Immature natural killer cell (primary cell): ENCODE measurements at places on chromosomes 4 and X.
A peak's percentile ranks its signal among the peaks of the same experiment; 100 is the strongest.

DNA sequence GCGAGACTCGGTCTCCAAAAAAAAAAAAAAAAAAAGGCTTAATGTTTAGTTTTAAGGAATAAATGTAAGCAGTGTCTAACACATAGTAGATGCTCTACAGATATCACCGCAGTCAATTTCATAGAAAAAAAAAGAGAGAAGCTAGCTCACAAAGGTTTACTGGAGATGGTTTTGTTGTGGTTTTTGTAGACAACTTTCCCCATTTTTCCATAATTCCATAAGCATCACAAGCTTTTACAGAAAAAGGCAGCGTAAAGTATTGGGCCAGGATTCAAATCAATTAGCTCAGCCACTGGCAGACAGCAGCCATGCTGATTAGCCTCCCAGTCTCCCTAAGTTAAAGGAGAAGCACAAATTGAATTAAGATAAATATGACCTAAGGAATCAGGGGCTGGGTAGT, 1.5 kb downstream of the GRSF1 start:
- no peak for DNase-seq

- DNase-seq = no peak
Measured at GRCh38 chr4:12492730-12493393, 991.3 kb downstream of the RAB28 start.

- DNase-seq = no peak
Measured at GRCh38 chrX:108399418-108400165, 38.6 kb downstream of the COL4A6 start.

- no peak for DNase-seq
Measured at GRCh38 chrX:52261125-52261462, 76.4 kb downstream of the MAGED4 start.

GRCh38 chrX:134460862-134461220, 876 bp downstream of the HPRT1 start:
- no peak for DNase-seq

DNA sequence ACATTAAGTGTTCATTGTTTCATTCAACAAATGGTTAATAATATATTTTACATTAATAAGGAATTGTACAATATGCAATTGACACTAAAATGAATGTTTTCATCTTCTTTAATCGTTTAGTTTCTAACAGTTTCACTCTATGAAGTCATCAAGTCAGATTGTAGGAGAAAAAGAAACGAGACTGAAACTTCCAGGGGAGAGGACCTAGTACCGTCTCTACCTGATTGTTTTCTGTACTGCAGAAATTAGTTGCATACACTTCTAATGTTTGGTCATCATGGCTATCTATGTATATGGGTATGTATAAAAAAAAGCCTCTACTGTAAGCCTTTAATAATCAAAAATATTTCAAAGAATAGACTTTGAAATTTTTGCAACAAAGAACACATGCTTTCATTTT, 1350.9 kb downstream of the ARAP2 start:
- DNase-seq = no peak

DNA sequence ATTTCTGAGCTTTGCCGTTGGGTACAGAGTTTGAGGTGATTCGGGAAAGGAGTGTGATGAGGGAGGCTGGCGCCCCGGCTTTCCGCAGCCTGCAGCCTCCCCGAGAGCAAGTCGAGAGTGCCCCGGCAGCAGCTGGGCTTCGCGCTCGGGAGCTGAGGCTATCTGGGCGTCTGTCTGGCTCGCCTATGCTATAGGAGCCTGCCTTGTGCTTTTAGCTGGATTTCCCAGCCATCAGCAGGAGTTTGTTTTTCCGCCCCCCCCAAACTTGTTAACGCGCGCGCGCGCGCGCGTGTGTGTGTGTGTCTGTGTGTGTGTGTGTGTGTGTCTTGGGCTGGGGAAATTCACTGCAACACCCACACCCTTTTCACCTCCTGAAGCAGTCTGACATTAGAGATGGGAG, 765 bp upstream of the DGKK start:
- DNase-seq = no peak

DNA sequence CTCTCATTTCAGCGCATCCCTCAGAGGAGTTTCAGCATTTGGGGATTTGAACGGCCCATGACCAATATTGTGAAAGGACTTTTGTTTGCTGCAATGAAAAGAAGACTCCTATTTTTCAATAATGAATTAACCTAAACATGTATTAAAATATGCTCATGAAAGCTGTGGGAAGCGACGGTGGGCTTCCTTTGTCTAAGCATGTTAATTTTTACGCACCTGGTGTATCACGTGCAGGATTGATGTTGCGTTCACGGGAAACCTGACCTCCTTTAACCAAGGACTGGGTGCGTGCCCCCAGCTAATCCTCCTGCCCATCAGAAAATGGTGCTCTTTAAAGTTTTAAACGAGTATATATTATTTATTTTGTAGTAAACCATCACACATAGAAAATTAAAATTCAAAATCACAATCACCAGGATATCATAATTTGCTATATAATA, 590 bp upstream of the CCDC110 start:
- no peak for DNase-seq

DNA sequence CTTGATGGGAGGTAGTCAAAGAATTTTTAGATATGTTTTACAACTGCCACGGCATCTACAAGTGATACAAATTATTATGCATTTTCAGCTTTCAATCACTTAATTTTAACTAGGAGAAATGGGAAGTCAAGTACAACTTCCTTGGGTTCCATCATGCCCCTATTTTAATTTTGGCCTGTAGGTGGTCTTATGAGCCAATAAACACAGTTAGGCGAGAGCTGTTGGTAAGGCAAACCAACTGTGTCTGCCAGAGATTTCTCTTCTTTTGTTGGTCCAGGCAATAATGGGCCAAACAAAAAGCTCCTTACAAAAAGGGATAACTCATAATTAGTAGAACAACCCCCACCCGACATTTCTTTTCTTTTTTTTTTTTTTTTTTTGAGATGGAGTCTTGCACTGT, 63.3 kb upstream of the ARX start:
- no peak for DNase-seq

DNA sequence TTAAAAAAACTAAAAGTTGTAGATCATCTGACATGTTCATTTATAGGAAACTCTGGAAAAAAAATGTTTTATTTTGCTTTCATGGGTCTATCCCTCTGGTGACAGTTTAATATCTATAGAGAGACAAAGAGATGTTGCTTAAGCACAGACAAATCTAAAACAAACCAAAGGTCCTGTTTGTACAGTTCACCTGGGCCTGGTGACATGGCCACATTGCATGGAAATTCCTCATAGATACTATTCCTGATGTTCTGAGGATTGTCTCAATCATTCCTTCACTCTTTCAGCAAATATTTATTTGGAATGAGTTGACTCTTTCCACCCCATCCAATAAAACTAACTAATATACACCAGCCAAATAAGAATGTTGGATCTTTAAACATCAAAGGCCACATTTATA, 259.1 kb upstream of the NOCT start:
- no peak for DNase-seq

- DNase-seq = no peak
Measured at GRCh38 chrX:138127314-138127713, 561.4 kb downstream of the ZIC3 start.

DNA sequence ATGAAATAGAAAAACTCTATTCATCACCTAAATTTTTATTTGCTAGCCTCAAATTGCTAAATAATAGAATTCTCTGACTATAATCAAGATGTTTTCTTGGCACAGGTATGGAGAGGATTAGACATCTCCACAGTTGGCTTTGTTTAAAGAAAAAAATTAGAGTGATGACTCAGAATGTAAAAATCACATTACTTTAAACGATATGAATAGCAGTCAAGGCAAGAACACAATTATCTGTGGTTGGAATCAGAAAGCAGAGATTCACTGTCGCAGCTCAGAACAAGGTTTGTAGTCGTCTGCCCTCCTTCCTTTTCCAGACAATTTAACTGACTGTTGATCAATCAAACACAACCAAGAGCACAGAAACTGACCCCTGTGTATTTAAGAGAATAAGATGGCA, 32.2 kb upstream of the CCKAR start:
- no peak for DNase-seq

DNA sequence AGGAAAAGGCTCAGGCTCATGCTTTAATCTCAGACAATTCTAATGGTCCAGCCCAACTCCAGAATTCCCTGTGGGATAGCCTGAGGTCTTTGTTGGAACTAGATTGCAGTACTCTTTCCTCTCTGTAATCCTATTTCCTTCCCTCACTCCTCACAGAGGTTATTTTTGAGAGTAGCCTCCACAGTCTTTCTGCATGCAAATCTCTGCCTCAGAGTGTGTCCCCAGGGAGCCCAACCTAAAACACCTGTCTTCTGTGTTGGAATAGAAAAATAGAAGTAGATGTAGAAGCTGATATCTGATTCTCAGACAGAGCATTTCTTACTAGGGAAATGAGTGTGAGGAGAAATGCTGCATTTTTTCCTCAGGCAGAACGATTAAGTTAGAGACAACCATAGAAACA, 915.5 kb upstream of the EPHA5 start:
- DNase-seq = no peak

DNA sequence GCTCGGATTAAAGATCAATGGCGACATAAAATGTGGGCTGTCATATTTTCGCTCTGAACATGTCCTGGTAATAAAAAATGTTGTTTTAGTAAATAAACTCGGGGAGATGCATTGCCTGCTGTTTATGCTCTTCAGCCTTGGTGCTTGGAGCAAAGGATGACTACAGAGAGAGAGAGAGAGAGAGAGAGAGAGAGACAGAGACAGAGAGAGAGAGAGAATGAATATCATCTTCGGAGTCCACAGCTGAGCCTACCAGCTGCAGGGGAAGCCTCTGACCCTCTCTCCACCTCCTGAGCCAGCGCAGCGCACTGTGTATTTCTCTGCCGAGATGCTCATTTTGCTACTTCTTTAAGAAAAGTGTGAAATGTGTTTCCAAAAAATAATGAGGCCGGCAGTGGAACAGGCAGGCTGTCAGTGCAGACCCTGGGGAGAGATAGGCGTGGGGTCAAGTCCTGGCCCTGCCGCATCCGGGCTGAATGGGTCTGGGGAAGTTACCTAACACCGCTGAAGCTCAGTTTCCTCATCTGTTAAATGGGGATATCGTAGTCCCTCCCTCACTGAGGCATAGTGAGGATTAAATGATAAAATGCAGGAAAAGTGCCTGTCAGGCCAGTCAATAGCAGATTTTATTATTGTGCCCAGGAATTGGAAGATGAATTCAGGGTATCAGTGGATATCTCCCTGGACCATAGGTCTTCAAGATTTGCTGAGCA, 58.5 kb upstream of the LGI2 start:
- DNase-seq = no peak

DNA sequence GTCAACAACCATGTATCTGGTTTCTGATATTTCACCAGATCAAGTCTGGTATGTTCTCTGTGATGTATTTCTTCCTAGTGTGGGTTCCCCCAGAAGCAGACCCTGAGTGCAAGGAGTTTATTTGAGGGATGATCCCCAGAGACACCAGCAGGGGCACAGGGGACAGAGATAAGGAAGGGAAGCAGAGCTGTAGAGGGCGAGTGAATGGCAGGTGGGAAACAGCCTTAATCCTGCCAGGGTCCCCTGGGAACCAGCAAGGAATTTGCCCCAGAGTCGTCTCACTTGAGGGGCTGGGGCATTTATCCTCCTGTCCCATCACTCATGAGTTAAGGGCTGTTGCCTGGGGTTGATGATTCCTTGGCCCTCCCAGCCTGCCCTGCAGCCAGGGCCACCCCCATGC, 206.4 kb upstream of the BCOR start:
- no peak for DNase-seq

DNA sequence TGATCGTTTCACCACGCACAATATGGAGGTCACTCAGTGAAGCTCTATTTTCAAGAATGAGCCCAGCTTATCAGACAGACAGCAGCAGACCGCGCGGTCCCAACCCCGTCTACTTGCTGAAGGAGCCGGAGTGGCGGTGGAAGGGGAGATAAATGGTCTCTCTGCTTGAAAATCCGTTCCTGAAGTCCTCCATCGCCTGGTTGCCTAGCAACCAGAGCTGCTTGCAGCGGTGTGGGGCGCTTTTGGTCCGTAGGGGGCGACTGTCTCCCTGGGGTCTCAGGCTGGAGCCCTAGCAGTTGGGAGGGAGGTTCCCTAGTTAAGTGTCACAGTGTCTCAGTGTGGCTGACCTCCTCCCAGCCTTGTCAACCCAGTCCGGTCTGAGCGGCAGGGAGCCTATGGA, 8.3 kb upstream of the DLG3 start:
- no peak for DNase-seq

- DNase-seq = no peak
Measured at GRCh38 chrX:110755611-110756010, 40.0 kb downstream of the CHRDL1 start.

- no peak for DNase-seq
Measured at GRCh38 chrX:64202808-64203325, 2.6 kb downstream of the AMER1 start.

DNA sequence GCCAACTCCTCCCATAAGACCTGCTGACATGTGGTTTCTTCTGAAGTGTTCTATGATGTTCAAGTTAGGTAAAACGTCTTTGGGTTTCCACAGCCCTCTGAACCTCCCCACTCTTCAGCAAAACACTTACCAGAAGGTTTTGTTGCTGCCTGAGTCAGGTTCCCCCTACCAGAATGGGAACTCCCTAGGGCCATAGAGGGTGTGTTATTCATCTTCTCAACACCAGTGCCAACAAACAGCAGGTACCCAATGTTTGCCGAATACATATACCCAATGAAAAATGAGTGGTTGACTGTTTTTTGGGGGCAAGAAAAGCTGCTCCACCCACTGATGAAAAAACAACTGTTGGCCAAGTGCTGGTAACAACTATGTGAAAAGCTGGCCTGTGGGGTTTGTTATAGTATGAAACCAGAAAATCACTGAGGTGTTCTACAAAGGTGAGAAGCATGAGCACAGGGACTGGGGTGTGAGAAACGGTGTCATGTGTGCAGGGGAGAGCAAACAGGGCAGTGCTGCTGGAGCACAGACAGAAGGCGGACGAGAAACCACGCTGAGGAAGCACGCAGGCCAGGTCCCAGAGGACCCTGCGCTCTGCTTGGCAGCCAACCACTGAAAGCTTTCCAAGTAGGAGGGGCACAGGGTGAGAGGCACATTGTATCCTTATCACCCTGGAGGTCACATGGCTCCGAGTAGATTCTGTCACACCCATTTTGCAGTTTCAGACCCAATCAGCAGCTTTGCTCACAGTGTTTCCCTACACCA, 28.8 kb downstream of the ATP8A1 start:
- peak; percentile 64 for DNase-seq

DNA sequence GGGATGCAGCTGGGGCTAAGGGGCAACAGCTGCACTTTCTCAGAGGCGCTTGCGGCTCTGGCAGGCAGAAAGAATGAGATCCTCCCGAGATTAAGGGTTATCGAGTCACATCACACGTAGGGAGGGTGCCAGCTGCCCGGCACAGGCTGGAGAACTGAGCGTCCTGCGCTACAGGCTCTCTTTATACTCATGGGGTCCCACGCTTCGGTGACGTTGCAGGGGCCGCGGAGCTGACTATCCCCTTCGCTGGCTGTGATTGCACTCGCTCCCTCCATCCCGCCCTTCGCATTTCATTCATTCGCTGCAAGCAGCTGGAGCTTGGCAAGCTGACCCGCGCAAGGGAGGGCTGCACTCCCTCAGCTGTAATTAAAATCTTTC, at the start of gene TACR3:
Gene TACR3 (minus strand): TSS at position 156 of the 378 bp plus-strand sequence. CDS start 310 bp downstream, outside the sequence.
- DNase-seq = no peak

- DNase-seq = no peak
Measured at GRCh38 chr4:13117185-13117584, 367.0 kb downstream of the RAB28 start.
